Epithelial cell of prostate (primary cell): ENCODE measurements at places on chromosomes 2 and 18.

GRCh38 chr2:54416166-54416813 is 39.8 kb upstream of the SPTBN1 start:
- DNase-seq, result peak; percentile 37

DNA sequence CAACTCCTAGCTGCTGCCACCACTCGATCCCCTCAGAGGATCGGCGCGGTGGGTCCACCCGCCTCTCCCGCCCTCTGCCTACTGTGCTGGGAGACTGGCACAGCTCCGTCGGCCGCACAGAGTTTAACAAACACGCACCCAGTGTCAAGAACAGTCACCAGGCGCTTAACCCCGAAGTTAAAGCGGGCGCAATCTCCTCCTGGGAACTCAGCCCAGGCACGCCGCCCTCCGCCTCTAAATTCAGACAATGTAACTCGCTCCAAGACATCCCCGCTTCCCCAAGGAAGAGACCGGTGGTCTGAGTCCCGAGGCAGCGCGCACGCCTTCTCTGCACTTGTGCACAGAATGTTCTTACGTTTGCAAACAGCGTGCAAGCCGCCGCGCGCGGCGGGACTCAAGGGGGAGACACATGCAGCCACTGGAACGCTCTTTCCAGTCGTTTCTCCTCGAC is 533 bp downstream of the CXCR4 start:
- no peak for DNase-seq

GRCh38 chr2:19119326-19120001 is 239.0 kb downstream of the OSR1 start:
- no peak for DNase-seq

DNA sequence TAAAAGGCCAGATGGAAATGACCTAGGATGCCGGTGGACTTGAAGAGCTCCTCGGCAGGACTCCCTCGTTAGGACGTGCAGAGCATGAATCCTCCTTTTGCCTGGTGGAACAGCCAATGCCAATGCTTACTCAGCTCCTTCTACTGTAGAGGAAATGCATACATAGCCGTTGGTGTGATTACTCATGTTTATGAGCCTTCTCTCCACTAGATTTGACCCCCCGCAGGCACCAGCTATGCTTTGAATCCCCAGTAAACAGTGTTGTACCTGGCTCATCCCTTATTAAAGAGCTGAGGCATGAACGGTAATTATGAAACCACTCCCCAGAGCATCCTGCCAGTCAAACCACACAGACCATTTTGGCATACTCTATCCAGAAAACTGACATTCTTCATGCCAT is 172.8 kb downstream of the ANTXR1 start:
- peak; percentile 55 for DNase-seq

DNA sequence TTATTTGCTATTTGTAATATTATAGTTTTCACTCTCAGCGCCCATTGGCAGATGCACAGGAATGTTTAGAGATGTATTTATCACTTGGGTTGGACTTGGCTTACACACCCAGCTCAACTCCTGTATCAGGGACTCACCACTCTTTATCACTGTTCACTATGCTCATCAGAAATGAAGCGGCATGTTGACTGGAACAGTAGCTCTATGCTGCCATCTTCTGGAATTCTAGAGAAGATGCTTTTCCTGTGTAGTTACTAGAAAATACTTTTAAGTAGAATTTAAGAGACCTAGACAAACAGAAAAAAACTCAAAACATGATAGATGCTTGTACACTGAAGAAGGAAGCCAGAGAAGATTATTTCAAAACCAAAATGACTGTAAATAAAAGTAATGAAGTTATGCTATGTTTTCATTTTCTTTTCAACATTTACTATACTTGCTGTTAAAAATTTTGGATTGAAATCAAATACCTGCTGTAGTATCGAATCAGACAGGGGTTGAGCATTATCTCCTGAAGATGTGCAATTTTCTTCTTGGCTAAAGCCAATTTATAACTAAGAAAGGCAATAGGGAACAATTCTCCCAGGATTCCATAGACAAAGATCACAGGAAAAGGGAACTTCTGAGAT is 47.4 kb upstream of the NXPH2 start:
- no peak for DNase-seq

DNA sequence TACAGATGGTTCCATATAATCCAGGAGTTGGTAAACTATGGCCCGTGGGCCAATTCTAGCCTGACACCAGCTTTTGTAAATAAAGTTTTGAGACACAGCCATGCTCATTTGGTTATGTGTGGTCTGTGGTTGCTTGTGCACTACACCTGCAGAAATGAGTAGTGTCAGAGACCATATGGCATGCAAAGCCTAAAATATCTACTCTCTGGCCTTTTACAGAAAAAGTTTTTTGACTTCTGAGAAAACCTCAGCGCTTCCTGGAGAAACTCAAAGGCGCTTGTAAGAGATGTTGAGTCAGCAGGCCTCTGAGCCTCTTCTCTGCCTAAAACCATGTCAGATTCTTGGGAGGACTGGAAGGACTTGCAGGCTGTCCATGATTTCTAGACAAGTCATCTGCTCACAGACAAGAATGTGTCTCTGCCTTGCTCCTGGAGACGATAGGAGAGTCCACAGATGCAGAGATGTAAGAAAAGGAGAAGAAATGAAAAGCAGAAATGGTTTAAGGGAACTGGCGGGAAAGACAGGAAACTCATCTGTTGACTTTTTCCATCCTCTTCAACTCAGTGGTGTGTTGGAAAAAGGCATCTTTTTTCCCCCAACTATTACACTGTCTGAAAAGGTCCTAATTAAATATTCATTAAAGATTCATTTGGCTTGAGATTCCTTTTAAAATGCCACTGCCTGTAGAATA is 5.2 kb downstream of the TTC39C start:
- DNase-seq, result no peak

GRCh38 chr2:44635725-44636124 is 274.0 kb downstream of the CAMKMT start:
- DNase-seq, result no peak

DNA sequence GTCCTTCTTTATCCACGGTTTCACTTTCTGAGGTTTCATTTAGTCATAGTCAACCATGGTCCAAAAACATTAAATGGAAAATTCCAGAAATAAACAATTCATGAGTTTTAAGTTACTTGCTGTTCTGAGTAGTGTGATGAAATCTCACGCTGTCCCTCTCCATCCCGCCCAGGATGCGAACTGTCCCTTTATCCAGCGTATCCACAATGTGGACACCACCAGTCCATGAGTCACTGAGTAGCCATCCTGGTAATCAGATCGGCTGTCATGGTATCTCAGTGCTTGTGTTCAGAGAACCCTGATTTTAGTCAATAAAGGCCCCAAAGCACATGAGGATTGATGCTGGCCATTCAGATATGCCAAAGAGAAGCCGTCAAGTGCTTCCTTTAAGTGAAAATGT is 3.7 kb downstream of the SP140L start:
- no peak for DNase-seq
